ENCODE measurements at places on chromosomes 12 and 14.
A peak's percentile ranks its signal among the peaks of the same experiment; 100 is the strongest.

GRCh38 chr14:57086271-57087162 lies 182.2 kb downstream of the EXOC5 start:
- H3K4me3 ChIP-seq: no peak overlapping the region
- no peaks in the 10 kb centered on the region for H3K36me3 ChIP-seq
- DNase-seq: no peak
- H3K27ac ChIP-seq: no peak overlapping the region
- H3K4me1 ChIP-seq: no peaks in the 10 kb centered on the region

GRCh38 chr12:131274906-131275305 lies 321.2 kb downstream of the ADGRD1 start:
- H3K27ac ChIP-seq: no peak overlapping the region
- H3K4me1 ChIP-seq: no peaks in the 10 kb centered on the region
- DNase-seq: no peak
- no peaks in the 10 kb centered on the region for H3K36me3 ChIP-seq
- H3K4me3 ChIP-seq: no peak overlapping the region

- no peaks in the 10 kb centered on the region for H3K27me3 ChIP-seq
- H3K4me3 ChIP-seq: no peak overlapping the region
- DNase-seq: no peak
- H3K4me1 ChIP-seq: peaks cover 51% of the 10 kb centered on the region
- no peaks in the 10 kb centered on the region for H3K36me3 ChIP-seq
These were observed 35.7 kb upstream of the MDM1 start for GRCh38 chr12:68367903-68368302.

GRCh38 chr12:45601888-45602287 lies 127.6 kb upstream of the ARID2 start:
- H3K4me3 ChIP-seq: no peak overlapping the region
- no peak overlapping the region for H3K27ac ChIP-seq
- no peak for DNase-seq
- H3K4me1 ChIP-seq: no peaks in the 10 kb centered on the region
- peaks cover 2% of the 10 kb centered on the region for H3K36me3 ChIP-seq

- no peaks in the 10 kb centered on the region for H3K27me3 ChIP-seq
- H3K4me3 ChIP-seq: no peak overlapping the region
- no peak overlapping the region for H3K27ac ChIP-seq
- no peaks in the 10 kb centered on the region for H3K4me1 ChIP-seq
- no peak for DNase-seq
These were observed 39.1 kb upstream of the PAPLN start for GRCh38 chr14:73198253-73198652.

GRCh38 chr12:124426594-124427555 lies 132.0 kb downstream of the RFLNA start:
- H3K4me3 ChIP-seq: no peak overlapping the region
- DNase-seq: no peak
- peaks cover 32% of the 10 kb centered on the region for H3K36me3 ChIP-seq
- H3K27me3 ChIP-seq: no peaks in the 10 kb centered on the region
- H3K27ac ChIP-seq: no peak overlapping the region
- H3K4me1 ChIP-seq: peaks cover 2% of the 10 kb centered on the region

GRCh38 chr12:22709292-22709691 lies 84.3 kb downstream of the ETNK1 start:
- H3K27me3 ChIP-seq: peaks cover 13% of the 10 kb centered on the region
- H3K36me3 ChIP-seq: no peaks in the 10 kb centered on the region
- peaks cover 3% of the 10 kb centered on the region for H3K4me1 ChIP-seq
- no peak for DNase-seq
- no peak overlapping the region for H3K4me3 ChIP-seq
- H3K27ac ChIP-seq: no peak overlapping the region

DNA sequence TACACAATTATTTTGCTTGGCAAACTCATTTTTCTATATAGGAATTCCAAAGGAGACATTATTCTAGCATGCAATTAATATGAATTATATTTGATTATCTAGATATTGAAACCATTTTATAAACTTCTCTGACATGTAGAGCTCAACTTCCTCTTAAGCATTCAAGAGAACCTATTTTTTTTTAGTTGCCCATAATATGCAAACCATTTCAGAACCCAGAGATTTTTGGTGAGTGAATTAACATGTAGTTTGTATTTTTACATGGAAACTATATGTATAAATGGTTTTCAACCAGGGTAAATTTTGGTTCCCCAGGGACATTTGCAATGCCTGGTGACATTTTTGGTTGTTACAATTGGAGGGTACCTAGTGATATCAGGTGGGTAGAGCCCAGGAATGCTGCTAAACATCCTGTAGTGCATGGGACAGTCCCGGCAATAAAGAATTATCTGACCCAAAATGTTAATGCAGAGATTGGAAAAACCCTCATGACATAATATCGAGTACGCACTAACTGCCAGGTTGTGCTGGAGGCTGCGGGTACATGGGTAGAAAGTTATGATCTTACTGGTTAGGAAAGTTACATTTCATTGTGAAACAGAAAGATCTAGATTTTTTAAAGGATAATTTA lies 338.9 kb upstream of the GARIN2 start:
- H3K36me3 ChIP-seq: no peaks in the 10 kb centered on the region
- no peak overlapping the region for H3K4me3 ChIP-seq
- no peaks in the 10 kb centered on the region for H3K4me1 ChIP-seq
- no peaks in the 10 kb centered on the region for H3K27me3 ChIP-seq

DNA sequence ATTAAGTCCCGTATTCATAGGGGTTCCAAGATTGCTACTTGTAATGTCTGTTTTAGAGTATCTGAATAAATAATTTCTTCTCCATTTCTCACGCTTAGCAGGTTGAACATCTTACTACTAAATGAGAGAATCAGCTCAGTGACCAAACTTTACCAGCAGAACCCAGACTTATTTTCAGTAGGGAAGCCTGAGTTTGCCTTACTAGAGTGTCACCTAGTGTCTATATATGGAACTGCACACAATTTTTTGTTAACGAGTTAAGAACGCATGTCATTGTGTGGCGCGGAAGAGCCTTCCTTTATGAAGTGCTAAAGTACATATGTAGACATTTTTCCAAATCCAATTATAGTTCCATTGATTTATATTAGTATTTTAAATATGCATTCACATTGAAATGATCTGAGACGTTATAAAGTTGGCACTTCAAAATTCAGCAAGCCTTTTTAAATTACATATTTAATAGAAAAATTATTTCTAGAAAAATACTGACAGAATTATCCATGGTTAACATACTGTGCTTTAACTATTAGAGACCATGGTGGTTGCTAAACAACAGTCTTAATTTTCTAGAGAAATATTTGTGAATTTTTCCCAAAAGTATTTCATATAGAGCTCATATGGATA lies 88.3 kb downstream of the RPS29 start:
- H3K4me1 ChIP-seq: no peaks in the 10 kb centered on the region
- no peak overlapping the region for H3K4me3 ChIP-seq

DNA sequence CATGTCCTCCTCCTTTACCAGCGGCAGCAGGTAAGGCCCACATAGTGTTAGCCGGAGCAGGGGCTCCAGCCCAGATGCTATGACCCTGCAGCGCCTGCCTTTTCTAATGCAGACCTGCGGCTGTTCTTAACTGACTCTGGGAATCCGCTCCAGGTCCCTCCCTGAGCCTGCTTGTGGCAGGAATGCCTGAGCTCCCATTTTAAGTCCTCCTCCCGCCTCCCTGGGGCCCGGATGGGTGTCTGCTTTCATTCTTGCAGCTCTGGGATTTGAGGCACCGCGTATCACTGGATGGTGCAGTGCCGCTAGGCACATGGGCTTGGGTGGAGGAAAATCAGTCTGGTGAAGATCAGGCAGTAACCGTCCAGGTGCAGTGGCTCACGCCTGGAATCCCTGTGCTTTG lies 7.6 kb downstream of the TSPAN9 start:
- H3K4me1 ChIP-seq: no peaks in the 10 kb centered on the region
- no peak for DNase-seq
- no peak overlapping the region for H3K4me3 ChIP-seq
- no peak overlapping the region for H3K27ac ChIP-seq

- peaks cover 12% of the 10 kb centered on the region for H3K36me3 ChIP-seq
- peaks cover 93% of the 10 kb centered on the region for H3K27me3 ChIP-seq
These were observed 2.0 kb upstream of the SIX1 start for GRCh38 chr14:60651086-60651795.

GRCh38 chr14:31265701-31266398 lies 58.3 kb upstream of the HECTD1 start:
- H3K4me1 ChIP-seq: no peaks in the 10 kb centered on the region
- DNase-seq: no peak
- H3K27me3 ChIP-seq: no peaks in the 10 kb centered on the region
- no peaks in the 10 kb centered on the region for H3K36me3 ChIP-seq

GRCh38 chr12:111138016-111138415 lies 217.6 kb upstream of the MYL2 start:
- H3K27me3 ChIP-seq: no peaks in the 10 kb centered on the region
- no peak overlapping the region for H3K4me3 ChIP-seq
- no peak overlapping the region for H3K27ac ChIP-seq
- DNase-seq: no peak
- no peaks in the 10 kb centered on the region for H3K4me1 ChIP-seq

- DNase-seq: no peak
- no peak overlapping the region for H3K4me3 ChIP-seq
- H3K36me3 ChIP-seq: no peaks in the 10 kb centered on the region
- H3K27ac ChIP-seq: no peak overlapping the region
- no peaks in the 10 kb centered on the region for H3K4me1 ChIP-seq
These were observed 780.9 kb downstream of the RPS29 start for GRCh38 chr14:48805315-48805714.

GRCh38 chr12:26113853-26114719 lies 10.8 kb downstream of the BHLHE41 start:
- no peak overlapping the region for H3K27ac ChIP-seq
- peaks cover 5% of the 10 kb centered on the region for H3K4me1 ChIP-seq
- peak; percentile 52 for DNase-seq
- peak overlapping the region; percentile 64 for H3K4me3 ChIP-seq
- no peaks in the 10 kb centered on the region for H3K36me3 ChIP-seq
- H3K27me3 ChIP-seq: peaks cover 78% of the 10 kb centered on the region

GRCh38 chr12:108048686-108049085 lies 80.4 kb upstream of the WSCD2 start:
- H3K27me3 ChIP-seq: peaks cover 11% of the 10 kb centered on the region
- H3K4me1 ChIP-seq: peaks cover 3% of the 10 kb centered on the region
- H3K4me3 ChIP-seq: no peak overlapping the region

GRCh38 chr12:107447336-107447735 lies 238.3 kb upstream of the PWP1 start:
- no peak overlapping the region for H3K27ac ChIP-seq
- H3K27me3 ChIP-seq: no peaks in the 10 kb centered on the region
- no peak for DNase-seq

DNA sequence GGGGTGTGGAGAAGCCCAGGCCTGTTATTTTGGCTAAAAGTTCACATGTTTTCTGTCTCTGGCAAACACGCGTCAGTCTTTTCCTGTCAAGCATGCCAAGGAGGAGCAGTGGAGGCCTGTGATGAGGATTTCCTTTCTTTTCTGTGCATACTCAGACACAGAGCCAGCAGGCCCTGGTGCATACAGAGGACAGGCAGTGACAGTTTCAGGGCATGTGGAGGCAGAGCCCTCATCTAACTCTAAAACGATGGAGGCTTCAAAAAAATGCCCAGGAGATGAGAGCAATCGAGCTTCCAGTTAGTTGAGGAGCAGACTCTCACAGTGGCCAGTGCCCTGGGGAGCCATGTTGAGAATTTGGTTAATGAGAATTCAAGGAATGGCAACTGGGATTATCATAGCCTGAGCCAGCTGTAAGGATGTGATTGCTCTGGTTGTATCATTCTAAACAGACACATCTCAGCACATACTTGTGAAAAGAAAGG lies 66.5 kb downstream of the TRAFD1 start:
- H3K4me1 ChIP-seq: no peaks in the 10 kb centered on the region
- DNase-seq: no peak
- H3K4me3 ChIP-seq: no peak overlapping the region
- H3K27ac ChIP-seq: no peak overlapping the region

- no peaks in the 10 kb centered on the region for H3K36me3 ChIP-seq
- DNase-seq: no peak
- H3K4me1 ChIP-seq: no peaks in the 10 kb centered on the region
- no peaks in the 10 kb centered on the region for H3K27me3 ChIP-seq
- no peak overlapping the region for H3K4me3 ChIP-seq
- no peak overlapping the region for H3K27ac ChIP-seq
These were observed 24.0 kb downstream of the CCDC85C start for GRCh38 chr14:99579903-99580571.

- H3K4me3 ChIP-seq: no peak overlapping the region
- H3K36me3 ChIP-seq: no peaks in the 10 kb centered on the region
- no peaks in the 10 kb centered on the region for H3K27me3 ChIP-seq
- no peak for DNase-seq
- H3K27ac ChIP-seq: no peak overlapping the region
- H3K4me1 ChIP-seq: no peaks in the 10 kb centered on the region
These were observed 295.2 kb upstream of the SRRM4 start for GRCh38 chr12:118685983-118686607.

- no peak overlapping the region for H3K27ac ChIP-seq
- no peaks in the 10 kb centered on the region for H3K4me1 ChIP-seq
- no peaks in the 10 kb centered on the region for H3K36me3 ChIP-seq
- peak; percentile 10 for DNase-seq
These were observed 61.3 kb downstream of the C14orf132 start for GRCh38 chr14:96100161-96101064.

GRCh38 chr12:879641-880040 lies 69.9 kb downstream of the RAD52 start:
- H3K4me1 ChIP-seq: no peaks in the 10 kb centered on the region
- H3K27me3 ChIP-seq: no peaks in the 10 kb centered on the region
- no peak for DNase-seq
- H3K27ac ChIP-seq: no peak overlapping the region
- H3K4me3 ChIP-seq: no peak overlapping the region
- H3K36me3 ChIP-seq: peaks cover 56% of the 10 kb centered on the region

DNA sequence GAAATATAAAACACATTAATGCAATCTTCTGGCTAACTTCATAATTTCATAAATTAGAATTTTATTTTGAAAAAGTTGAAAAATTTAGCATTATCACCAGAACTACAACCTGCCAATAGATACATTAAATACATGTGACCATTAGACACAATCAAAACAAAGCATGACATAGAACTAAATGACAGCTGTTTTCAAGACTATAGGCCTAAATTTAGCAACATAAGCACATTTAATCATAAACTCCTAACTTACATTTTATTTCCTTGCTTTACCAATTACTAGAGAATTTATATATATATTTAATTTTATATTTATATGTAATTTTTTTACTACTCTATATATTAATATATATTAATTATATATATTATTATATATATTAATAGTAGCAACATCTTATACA lies 165.4 kb downstream of the CEP128 start:
- no peak overlapping the region for H3K27ac ChIP-seq
- H3K4me1 ChIP-seq: peaks cover 3% of the 10 kb centered on the region
- no peaks in the 10 kb centered on the region for H3K27me3 ChIP-seq
- no peak overlapping the region for H3K4me3 ChIP-seq

DNA sequence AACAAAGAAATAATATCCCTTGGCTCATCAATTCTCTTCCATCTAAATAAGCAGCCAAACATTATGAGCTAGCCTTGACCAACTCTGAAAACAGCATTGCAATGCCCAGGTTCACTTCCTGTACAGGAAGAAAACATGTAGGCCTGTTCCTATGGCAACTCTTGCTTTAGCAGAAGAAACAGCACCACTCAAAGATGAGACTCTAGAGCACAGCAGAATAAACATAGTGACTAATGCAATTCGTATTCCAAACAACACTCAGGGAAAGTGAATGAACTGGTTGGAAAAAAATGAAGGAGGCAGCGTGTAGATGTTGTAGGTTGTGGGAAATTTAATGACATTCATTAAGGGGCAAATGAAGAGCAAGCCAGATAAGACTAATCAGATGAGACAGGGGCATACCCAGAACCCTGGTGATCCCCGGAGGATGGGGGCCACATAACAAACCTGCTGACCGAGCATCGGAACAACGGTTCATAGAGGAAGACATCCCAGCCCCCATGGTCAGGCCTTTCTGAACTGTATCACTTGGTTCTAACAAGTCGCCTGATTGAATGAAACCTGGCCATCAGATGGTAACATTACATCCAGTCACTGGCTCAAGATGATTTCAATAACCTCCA lies 9.0 kb downstream of the ARHGDIB start:
- no peaks in the 10 kb centered on the region for H3K27me3 ChIP-seq
- peaks cover 80% of the 10 kb centered on the region for H3K4me1 ChIP-seq
- DNase-seq: peak; percentile 54
- peaks cover 80% of the 10 kb centered on the region for H3K36me3 ChIP-seq
- peak overlapping the region; percentile 83 for H3K4me3 ChIP-seq

All from T-helper 2 cell treated with Interferon-gamma antibody and Interleukin-4, amounts not matched to agents 5 μg/mL and 100 μg/mL, for 36 hours (primary cell).